ENCODE measurements at places on chromosomes 12 and 14.

DNA sequence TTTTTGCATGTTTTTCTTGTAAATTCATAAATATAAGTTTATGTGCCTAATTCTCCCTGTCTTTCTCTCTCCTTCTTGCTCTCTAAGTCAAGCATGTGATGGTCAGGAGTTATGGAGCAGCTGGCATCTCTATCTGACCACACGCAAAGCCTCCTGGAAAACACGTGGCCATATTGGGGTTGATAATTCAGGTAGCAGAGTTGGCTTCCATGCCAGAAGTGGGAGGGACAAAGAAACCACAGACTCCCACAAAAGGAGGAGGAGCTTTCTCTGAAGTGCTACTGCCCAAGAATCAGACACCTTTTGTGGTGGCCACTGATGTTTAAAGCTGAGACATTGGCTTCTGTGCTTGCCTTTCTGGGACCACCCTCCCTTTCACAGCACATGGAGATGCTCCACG is 517.6 kb upstream of the TMEM132C start:
- DNase-seq = no peak

DNA sequence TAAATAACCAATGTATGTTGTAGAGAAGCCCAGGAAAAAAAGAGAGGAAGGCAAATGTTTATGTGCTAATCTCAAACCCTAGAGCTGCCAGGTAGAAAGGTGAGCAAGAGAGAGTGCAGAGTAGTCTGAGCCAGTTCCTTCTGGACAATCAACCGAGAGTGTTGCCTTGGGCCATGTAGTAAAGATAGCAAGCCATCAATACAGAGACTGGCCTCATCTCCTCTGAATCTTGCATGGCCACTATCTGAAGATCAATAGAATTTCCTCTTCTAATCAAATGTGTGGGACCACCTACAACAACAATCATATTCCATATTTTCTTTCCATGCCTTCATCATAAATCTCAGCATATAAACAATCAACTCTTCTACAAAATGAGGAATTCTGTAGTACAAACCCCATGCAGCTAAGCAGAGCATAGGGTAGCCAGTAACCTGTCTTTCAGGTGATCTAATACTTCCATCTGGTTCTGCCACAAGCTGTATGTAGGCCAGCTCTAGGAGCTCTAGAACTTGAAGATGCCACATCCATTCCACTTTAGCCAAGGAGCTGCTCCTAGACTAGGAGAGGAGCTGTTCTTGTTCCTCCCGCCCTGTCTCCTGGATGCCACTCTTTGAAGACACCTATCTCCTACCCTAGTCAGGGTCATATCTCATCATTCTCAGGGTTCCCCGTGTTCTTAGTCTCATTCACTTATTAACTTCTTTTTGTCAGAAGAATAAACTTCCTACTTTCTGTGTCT is 75.8 kb upstream of the SLC38A4 start:
- no peak for DNase-seq

DNA sequence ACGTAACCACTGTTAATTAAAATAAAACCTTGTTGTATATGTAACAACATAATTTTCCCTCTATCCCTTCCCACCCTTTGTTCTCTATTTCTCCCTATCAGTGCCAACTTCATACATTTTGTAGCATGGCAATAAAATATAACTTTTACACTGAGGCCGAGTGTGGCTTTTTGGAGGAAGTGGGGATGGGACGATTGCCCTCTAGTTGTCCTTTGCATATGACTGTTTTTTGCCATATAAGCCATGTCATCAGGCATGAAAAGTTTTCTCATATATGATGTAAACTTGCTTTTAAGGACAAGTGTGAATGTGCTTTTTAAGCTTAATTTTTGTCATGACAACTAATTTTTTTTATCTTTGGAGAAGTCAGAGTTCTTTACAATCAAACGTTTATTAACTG is 6.2 kb upstream of the CCT2 start:
- DNase-seq = no peak

DNA sequence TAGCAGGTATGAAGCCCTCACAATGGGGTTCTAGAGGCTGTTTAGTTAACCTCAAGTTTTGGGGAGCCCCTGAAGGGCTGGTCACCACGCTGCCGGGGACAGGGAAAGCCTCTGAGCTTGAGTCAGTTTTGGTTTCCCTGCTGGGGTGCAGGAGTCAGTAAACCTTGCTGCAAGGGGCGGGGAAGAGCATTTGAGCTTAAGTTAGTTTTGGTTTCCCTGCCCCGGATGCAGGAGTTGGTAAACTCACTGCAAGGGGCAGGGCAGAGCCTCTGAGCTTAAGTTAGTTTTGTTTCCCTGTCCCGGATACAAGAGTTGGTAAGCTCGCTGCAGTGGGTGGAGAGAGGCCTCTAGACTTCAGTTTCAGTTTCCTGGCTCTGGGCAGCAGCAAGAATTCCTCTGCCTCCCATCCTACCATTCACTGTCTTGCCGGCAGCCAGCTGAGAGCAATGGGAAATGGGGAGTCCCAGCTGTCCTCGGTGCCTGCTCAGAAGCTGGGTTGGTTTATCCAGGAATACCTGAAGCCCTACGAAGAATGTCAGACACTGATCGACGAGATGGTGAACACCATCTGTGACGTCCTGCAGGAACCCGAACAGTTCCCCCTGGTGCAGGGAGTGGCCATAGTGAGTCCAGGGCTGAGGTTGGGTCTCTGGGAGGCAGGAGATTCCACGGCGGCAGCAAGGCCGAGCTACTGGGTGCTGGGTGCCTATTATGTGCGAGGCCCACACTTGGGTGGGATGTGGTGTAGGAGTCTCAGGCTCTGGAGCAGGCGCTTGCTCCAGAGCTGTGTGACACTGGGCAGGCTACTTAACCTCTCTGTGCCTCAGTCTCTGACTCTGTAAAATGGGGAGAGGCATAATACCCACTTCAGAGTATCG is at the start of gene OAS2:
Gene OAS2 (plus strand): TSS at position 357 of the 878 bp plus-strand sequence. CDS start 90 bp downstream, at position 447.
- DNase-seq = no peak

DNA sequence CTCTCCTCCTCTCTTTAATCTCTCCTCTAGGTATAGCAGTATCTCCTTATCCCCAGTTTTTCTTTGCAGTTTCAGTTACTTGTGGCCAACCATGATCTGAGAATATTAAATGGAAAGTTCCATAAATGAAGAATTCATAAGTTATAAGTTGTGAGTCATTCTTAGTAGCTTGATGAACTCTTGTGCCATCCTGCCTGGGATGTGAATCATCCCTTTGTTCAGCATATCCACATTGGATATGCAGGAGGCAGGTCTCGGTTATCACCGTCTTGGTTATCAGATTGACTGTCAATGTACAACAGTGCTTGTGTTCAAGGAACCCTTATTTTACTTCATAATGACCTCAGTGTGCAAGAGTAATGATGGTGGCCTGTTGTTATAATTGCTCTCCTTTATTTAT is 134.0 kb downstream of the TMEM117 start:
- DNase-seq = no peak

Measured in hepatocyte (in vitro differentiated cells).